A549 treated with DMSO at 1 μM for 4 hours (cell line): ENCODE measurements at places on chromosomes 13 and 19. TPM values are rescaled to one million over a fixed set of nuclear protein-coding genes. Genes with fewer than 3 reads are reported as not detected.

VASP gene
- 105 to 127 TPM (median 123 TPM) in 5 replicates for total RNA-seq

FAM83E gene
- 0.14 to 0.40 TPM (median 0.22 TPM) in 4 of 5 replicates, not detected in the other for total RNA-seq

C2CD4C gene
- 0.22 to 0.60 TPM (median 0.58 TPM) in 5 replicates for total RNA-seq

CERS1 gene
- 3.9 to 6.3 TPM (median 5.1 TPM) in 5 replicates for total RNA-seq

SRRM5 gene
- total RNA-seq = 0.61 to 1.4 TPM (median 0.85 TPM) in 5 replicates

TUBB4A gene
- 5.2 to 6.6 TPM (median 5.9 TPM) in 5 replicates for total RNA-seq

DIRAS1 gene
- 3.5 to 4.3 TPM (median 4.1 TPM) in 5 replicates for total RNA-seq

PSG4 gene
- 0.47 to 1.2 TPM (median 1.1 TPM) in 5 replicates for total RNA-seq

SUGP1 gene
- total RNA-seq = 22.3 to 27.9 TPM (median 25.6 TPM) in 5 replicates

CYP4F11 gene
- 6.6 to 8.8 TPM (median 7.0 TPM) in 5 replicates for total RNA-seq

SULT2B1 gene
- 14.7 to 18.6 TPM (median 15.6 TPM) in 5 replicates for total RNA-seq

HCST gene
- total RNA-seq = 0.25 to 0.75 TPM (median 0.60 TPM) in 3 of 5 replicates, not detected in the others

PCDH9 gene
- total RNA-seq = 6.7 to 9.3 TPM (median 8.7 TPM) in 5 replicates

SIGLEC14 gene
- total RNA-seq = 0.06 to 0.07 TPM in 2 of 5 replicates, not detected in the others

APOC4 gene
- total RNA-seq = not detected in 5 replicates

SLC10A2 gene
- not detected in 5 replicates for total RNA-seq

PLA2G4C gene
- total RNA-seq = 9.6 to 14.9 TPM (median 12.7 TPM) in 5 replicates

GARIN5A gene
- 1.4 to 2.2 TPM (median 1.8 TPM) in 5 replicates for total RNA-seq

FXYD5 gene
- total RNA-seq = 192 to 247 TPM (median 204 TPM) in 5 replicates

NTF4 gene
- 0.37 to 0.85 TPM (median 0.52 TPM) in 5 replicates for total RNA-seq

CEACAM7 gene
- 0.05 to 0.08 TPM in 2 of 5 replicates, not detected in the others for total RNA-seq

HDGFL2 gene
- 20.0 to 32.7 TPM (median 27.2 TPM) in 5 replicates for total RNA-seq

ZNF677 gene
- not detected in 5 replicates for total RNA-seq

FLT1 gene
- total RNA-seq = 0.05 TPM in 1 of 5 replicates, not detected in the others

ANGPTL8 gene
- total RNA-seq = not detected in 5 replicates

CDX2 gene
- 0.94 to 1.2 TPM (median 1.1 TPM) in 5 replicates for total RNA-seq

LONP1 gene
- total RNA-seq = 52.8 to 65.6 TPM (median 60.4 TPM) in 5 replicates

EPSTI1 gene
- total RNA-seq = not detected in 5 replicates

PRRG2 gene
- total RNA-seq = 0.54 to 1.2 TPM (median 0.87 TPM) in 5 replicates

IGSF23 gene
- 0.26 to 0.57 TPM (median 0.40 TPM) in 5 replicates for total RNA-seq

GPR12 gene
- not detected in 5 replicates for total RNA-seq

FAM124A gene
- total RNA-seq = 1.9 to 2.9 TPM (median 2.1 TPM) in 5 replicates

TIMM29 gene
- 12.3 to 19.2 TPM (median 17.3 TPM) in 5 replicates for total RNA-seq

OR7D2 gene
- not detected in 5 replicates for total RNA-seq

ZNF701 gene
- 0.07 to 0.22 TPM (median 0.11 TPM) in 5 replicates for total RNA-seq

DENND1C gene
- total RNA-seq = 0.16 to 0.56 TPM (median 0.24 TPM) in 5 replicates

PSG6 gene
- total RNA-seq = 0.06 to 0.13 TPM in 2 of 5 replicates, not detected in the others

ADGRE2 gene
- total RNA-seq = 0.42 to 0.76 TPM (median 0.59 TPM) in 5 replicates

SPC24 gene
- 12.4 to 15.6 TPM (median 13.4 TPM) in 5 replicates for total RNA-seq

EPS8L1 gene
- 2.8 to 5.9 TPM (median 5.7 TPM) in 5 replicates for total RNA-seq

ZNF850 gene
- total RNA-seq = 0.36 to 0.99 TPM (median 0.79 TPM) in 5 replicates

OR10H3 gene
- not detected in 5 replicates for total RNA-seq

TMEM238 gene
- 2.3 to 10.5 TPM (median 6.4 TPM) in 5 replicates for total RNA-seq
